ENCODE measurements at places on chromosomes 12 and 14.

GRCh38 chr14:101010835-101011234 is 107.3 kb upstream of the RTL1 start:
- DNase-seq: no peak

GRCh38 chr12:85617307-85618091 is 218.7 kb downstream of the RASSF9 start:
- DNase-seq: no peak

DNA sequence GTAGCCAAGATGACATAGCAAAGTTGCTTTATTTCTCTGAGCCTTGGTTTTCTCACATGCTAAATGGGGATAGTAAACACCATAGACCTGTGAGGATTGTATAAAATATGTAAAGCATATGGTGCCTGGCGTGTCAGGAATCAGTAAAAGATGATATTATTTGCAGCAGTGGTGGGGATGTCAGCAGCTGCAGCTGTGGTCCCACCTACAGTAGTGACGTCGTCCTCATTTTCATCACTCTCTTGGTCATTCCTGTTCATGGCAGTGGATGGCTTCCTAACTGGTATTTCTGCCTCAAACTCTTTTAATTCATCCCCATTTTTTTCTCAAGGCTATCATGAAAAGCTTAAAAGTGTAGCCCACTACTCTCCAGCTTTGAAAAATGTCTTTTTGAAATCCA is 12.1 kb downstream of the BMAL2 start:
- DNase-seq: no peak

DNA sequence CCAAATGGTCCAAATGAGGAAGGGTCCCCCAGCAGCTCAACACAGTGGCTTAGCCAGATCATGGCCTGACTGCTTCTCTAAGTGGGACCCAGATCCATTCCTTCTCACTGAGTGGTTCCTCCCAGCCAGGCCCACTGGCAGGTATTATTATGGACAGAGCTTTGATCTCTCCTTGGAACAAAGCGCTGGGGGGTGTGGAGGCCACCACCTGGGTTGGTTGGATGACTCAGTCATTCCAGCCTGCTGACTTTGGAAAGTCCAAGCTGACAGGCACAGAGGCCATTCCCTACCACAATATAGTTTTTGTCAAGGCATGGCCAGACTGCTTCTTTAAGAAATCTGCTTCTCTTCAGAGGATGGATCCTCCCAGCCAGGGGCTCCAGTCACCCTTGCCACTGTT is 341.1 kb downstream of the BTG1 start:
- DNase-seq: no peak

GRCh38 chr12:88471331-88472045 is 108.8 kb downstream of the KITLG start:
- DNase-seq: no peak

DNA sequence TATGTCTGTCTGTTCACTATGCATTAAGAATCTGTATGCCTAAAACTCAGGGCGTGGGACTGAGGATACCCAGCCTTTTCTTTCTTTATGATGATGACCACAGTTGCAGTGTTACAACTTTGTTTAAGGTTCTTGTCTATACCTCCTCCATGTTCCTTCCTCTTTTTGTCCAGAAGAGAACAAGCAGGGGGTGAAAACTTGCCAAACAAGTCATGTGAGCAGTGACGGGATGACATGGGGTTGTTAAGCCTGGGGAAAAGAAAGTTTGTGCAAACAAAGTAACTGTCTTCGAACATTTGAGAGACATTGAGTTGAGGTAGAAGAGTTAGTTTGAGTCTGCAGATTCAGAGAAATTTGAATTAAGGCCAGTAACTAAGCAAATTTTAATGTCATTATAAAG is 505.5 kb downstream of the NPAS3 start:
- no peak for DNase-seq

DNA sequence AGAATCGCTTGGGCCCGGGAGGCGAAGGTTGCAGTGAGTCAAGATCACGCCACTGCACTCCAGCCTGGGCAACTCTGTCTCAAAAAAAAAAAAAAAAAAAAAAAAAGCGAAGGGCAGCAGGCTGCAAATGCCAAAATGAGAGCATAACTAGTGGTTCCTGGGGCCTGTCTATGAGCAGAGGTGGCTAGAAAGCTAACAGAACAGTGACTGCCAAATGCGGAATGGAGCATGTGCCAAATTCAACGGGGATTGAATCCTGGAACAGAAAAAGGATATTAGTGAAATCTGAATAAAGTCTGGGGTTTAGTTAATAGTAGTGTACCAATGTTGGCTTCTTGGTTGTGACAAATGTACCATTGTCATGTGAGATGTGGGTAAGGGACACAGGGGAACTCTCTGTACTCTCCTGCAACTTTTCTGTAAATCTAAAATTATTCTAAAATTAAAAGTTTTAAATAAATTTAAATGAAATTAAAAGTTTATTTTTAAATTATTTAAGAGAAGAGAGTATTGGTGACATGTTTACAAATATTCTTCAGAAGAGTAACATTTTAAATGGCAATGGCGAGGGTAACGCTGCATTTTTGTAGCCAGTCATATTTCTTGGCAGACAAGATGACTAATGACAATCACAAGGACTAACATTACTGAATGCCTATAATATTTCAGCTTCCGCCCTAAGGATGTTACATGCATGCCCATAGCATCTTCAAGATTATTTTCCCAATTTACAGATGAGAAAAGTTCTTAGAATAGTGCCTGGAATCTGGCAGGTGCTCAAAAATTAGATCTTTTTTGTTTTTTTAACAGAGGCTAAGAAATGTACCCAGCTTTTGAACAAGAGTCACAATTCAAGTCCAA is 28.9 kb upstream of the NUDT4 start:
- no peak for DNase-seq

DNA sequence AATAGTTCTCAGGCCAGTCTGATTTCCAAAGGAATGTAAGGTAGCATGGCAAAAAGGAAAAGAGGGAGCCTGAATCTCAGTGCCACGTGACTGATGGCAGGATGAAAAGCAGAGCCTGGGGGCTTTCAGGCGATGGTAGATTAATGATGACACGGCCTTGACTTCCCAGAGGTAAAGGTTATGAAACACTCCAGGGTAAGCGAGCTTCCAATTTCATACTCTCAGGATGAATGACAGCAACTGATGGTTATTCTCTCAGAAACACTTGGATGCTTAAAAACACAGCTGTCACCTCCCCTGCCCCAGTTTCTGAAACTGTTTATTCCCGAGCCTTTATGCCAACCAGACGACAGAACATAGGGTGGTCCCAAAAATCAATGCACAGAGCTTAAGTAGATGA is 28.8 kb downstream of the GDF11 start:
- no peak for DNase-seq

DNA sequence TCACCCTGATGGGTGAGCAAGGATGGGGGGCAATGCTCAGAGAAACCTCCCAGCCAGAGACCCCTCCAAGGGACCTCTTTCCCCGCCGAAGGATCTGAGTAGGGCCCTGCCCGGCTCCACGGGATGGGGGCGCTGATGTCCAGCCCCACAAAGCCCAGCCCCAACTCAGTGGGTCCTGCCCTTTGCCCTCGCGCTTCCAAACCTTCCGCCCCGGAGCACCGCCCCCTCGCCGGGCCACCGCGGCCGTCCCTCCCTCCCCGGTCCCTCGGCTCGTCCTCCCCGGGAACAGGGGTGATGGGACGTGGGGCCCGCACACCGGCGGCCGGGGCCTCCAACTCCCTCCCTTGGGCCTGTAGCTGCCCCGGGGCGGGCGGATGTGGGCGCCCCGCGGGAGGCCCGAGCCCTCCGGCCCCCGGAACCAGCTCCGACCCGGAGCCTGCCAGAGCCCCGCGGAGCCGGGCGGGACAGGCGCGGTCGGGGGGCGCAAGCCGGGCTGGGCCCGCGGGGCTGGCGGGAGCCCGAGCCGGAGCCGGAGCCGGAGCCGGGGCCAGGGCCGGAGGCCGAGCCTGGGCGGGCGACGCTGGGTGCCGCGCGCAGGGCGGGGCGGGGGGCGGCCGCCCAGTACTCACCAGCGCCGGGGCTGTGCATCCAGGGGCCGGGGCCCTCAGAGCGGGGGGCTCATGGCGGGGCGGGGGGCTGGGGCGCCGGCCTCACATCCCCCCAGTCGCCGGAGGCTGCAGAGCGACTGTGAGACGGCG is 386 bp downstream of the HDAC7 start:
- DNase-seq: peak; percentile 79

DNA sequence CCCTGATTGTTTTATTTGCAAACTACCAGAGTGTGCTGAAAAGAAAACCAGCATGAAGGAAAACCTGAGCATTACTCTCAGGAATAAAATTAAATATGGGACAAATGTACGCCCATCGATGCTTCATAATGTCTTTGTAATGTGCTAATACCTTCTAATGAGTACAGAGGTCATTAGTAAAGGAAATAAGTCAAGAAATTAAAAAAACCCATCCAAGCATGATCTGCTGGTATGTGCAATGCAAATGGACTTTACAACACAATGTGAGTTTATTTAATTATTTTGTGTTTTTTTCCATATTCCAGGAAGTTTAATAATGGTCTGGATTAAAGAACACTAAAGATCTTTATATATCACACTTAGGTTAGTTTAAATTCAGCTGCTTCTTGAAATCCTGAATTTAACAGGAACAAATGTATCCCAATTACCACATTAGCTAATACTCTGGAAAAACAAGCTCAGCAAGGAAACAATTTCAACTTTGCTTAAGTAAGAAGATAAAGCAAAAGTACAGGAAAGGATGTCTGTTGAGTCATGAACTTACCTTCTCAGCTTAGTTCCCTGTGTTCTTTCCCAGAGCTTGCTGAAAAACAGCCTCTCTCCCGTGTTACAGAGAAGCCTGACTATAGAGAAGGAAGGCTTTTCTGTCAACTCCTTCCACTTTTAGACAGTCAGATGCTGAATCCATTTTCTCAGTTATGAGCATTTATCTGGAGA is 179.3 kb upstream of the TMEM260 start:
- no peak for DNase-seq

GRCh38 chr12:93358058-93358457 is 19.7 kb upstream of the NUDT4 start:
- no peak for DNase-seq

DNA sequence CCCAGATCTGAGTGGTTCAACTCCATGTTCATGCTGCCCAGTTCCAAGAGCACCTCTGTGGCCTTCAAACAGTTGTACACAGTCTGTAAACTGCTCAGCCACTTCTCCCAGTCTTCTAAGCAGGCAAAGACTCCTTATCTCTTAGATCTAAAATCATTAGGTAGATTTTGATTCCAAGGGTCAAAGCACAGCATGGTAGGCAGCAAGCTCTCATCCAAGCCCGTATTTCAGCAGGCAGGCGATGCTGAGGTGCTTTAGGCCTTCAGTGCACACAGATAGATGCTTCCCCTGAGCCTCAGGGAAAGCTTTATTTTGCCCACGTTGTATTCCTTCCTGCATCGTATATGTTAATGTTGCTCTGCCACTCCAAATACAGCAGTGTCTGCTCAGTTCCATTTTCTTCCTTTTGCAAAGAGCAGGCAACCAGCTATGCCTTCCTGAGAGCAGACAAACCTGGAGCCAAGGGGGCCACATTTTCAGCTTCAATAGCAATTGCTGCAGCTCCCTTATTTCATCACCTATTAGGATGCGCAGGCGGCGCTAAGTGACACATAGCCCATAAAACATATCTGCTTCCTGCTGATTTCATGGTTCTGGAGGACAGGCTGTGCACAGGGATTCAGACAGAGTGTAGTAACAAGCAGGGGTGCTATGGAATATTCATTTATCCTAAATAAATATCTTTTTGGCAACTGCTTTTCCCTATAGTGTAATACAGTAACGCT is 67.5 kb downstream of the ETV6 start:
- no peak for DNase-seq

DNA sequence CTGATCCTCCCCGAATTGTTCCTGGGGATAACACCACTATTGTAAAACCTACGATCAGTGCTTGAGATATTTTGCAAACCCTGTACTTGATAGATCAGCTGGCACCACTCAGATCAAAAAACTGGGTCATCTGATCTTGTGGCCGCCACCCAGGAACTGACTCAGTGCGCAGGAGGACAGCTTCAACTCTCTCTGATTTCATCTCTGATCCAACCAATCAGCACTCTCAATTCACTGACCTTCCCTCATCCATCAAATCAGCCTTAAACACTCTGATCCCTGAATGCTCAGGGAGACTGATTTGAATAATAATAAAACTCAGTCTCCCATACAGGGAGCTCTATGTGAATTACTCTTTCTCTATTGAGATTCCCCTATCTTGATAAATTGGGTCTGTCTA is 4.2 kb upstream of the XPOT start:
- no peak for DNase-seq

DNA sequence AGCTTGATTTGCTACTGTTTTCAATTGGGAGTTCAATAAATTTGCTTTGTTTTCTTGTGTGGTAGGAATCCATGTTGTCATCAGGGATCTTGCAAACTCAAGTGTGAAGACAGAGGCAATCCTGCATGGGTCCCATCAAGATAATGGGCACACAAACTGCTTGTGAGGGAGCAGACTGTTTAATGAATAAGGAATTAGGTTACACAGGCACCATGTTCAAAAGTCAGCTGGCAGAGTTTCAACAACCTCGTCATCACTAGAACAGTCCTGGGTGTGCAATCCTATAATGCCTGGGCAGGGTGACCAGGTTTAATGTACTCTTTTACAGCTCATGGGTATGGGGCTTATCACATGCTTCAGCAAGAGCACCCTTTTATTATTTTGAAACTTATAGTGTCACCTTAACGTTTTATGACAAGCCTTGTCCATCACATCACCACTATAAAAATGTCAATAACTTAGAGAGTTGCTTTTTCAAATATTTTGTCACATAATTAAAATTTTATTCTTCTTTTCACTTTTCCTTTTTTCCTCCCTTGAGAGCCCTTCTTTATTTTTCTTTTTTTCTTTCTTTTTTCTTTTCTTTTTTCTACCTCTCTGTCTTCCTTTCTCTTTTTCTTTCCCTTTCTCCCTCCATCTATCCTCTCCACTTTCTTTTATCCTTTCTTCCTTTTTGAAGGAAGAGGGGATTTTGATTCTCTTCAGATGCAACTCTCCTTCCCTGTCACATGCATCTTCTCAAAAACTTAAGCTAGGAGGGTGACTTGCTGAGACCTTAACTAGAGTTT is 252.2 kb upstream of the ATP2B1 start:
- DNase-seq: peak; percentile 27

- DNase-seq: peak; percentile 61
These were observed 26.8 kb downstream of the CCDC177 start for GRCh38 chr14:69547701-69548348.

GRCh38 chr14:95255487-95255886 is 64.2 kb downstream of the CLMN start:
- no peak for DNase-seq

All from stimulated activated CD8-positive, alpha-beta memory T cell treated with anti-CD3 and anti-CD28 coated beads, Interleukin-4, amount 100 ng/mL, for 48 hours (primary cell).